Thoracic aorta (tissue), 2 donors: ENCODE measurements at places on chromosomes 16 and 17.

DNA sequence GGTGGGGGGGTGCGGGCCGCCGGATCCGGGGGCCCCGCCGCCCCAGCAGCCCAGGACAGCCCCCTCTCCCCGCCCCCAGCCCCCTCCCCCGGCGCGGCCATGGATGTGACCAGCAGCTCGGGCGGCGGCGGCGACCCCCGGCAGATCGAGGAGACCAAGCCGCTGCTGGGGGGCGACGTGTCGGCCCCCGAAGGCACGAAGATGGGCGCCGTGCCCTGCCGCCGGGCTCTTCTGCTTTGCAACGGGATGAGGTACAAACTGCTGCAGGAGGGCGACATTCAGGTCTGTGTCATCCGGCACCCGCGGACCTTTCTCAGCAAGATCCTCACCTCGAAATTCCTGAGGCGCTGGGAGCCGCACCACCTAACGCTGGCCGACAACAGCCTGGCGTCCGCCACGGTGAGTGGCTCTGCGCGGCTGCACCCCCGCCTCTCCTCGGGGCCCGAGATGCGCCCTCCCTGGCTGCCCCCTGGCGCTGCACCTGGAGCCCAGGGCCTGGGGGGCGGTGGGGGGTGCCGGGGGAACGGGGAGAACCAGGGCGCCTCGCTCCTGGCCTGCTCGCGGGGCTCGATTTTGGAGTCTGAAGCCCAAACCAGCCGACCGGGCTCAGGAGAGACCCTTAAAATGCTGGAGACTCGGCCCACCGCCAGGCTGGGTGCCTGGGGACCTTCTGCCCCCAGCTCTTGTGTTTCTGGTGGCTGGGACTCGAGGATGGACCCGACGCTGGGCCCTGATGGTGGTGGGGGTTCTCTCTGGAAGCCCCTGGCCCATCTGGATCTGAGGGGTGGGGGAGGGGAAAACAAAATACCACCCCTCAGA, 744 bp downstream of the CMIP start:
- DNase-seq = no peak

GRCh38 chr16:52680993-52681392, 134.1 kb upstream of the TOX3 start:
- DNase-seq = no peak

GRCh38 chr16:77273-77806, 685 bp upstream of the MPG start:
- DNase-seq = no peak

DNA sequence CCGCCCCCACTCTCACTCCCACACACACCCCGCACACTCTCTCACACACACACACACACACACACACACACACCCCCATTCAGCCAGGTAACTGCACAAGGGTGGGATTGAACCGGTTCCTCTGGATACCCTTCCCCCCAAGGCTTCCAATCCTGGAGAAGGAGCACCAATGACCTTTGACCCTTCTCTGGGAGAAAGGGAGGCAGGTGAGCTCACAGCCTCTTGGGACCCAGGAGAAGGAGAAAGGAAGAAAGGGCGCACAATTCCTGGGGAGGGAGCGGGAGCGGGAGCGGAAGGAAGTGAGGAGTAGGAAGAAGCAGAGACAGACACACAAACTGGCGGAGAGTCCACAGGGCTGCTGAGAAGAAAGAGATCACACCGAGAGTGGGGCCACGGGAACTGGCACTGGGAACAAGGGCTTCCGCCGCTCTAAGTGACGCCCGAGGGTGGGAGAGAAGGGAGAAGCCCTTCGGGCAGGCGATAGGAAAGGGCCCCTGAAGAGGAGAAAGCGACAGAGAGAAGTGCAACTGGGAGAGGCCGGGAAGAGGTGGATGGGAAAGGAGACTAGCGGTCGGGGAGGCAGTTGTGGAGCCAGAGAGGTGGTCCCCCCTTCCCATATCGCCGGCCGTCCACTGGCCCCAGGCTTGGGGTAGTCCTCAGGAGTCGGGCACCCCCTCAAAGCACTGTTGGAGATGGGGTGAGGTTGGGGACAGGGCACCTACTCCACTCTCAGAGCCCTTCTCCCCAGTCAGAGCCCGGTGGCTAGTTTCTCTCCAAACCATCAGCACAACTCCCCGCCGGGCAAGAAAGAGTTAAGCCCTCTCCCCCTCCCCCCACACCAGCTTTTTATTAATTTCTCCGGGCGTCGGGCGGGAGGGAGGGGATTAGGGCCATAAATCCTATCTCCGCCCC, 1.3 kb downstream of the SAMD14 start:
- no peak for DNase-seq

DNA sequence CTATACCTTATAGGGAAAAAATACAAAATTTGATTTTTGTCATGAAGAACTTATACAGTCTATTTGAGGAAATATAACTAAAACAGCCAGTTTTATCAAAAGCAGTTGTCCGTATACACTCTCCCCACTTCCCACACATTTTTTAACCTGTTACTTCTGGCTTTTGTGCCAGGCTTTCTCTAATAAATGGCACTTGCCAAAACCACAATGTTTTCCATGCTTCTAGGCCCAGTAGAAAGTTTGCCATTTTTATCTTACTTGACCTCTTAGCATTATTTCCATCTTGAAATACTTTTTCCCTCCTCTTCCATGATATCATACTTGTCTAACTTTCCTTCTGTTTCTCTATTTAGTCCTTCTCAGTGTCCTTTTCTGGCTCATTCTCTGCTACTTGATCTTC, 38.8 kb downstream of the EFCAB5 start:
- no peak for DNase-seq

GRCh38 chr17:37450112-37450511, 39.6 kb upstream of the DUSP14 start:
- DNase-seq = no peak

DNA sequence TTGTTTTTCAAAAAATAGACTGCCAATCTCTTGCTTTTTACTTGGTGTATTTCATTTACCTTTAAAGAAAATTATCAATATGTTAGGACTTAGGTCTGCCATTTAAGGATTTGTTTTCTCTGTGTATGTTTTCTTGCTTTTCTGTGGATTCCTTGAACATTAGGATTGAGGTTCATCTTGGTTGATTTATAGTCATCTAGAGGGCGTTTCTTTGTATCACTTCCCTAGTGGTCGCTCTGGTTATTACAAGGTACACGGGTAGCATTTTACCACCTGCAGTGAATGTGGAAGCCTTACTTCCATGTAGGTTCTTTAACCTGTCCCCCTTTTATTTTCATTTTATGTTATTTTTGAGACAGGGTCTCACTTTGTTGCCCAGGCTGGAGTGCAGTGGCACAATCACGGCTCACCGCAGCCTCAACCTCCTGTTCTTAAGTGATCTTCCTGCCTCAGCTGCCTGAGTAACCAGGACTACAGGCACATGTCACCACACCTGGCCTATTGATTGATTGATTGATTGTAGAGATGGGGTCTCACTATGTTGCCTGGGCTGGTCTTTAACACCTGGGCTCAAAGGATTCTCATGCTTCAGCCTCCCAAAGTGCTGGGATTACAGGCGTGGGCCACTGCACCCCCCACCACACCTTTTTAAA, 35.2 kb upstream of the CBX4 start:
- DNase-seq = no peak

GRCh38 chr16:81712681-81713080, 66.4 kb upstream of the PLCG2 start:
- DNase-seq = no peak

- DNase-seq = no peak
Observed at GRCh38 chr16:29849505-29849904, 13.5 kb downstream of the CDIPT start.

GRCh38 chr16:31754998-31755615, 118.5 kb upstream of the ZNF267 start:
- DNase-seq = no peak

DNA sequence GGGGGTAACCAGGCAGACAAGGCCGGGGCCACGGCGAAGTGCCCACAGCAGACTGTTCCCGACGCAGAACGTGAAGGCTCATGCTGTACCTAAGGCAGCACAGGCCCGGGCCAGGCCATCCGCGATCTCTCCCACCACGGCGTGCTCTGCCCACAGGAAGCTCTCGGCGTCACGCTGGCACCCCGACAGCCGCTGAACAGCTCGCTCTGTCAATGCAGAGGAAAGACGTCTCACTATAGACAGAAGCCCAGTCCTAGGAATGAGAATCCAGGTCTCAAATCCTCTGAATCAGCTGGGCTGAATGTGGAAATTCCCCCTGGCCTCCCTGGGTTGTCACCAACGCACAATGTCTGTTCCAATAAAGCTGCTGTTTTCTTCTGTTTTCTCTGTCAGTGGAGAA, 21.4 kb downstream of the SERPINF1 start:
- no peak for DNase-seq
